HFFc6 (cell line): ENCODE measurements at places on chromosomes 7 and 10. TPM values are rescaled to one million over a fixed set of nuclear protein-coding genes. Genes with fewer than 3 reads are reported as not detected.

- no peak for DNase-seq
Measured at GRCh38 chr7:117960351-117960750, 87.1 kb upstream of the CTTNBP2 start.

DNA sequence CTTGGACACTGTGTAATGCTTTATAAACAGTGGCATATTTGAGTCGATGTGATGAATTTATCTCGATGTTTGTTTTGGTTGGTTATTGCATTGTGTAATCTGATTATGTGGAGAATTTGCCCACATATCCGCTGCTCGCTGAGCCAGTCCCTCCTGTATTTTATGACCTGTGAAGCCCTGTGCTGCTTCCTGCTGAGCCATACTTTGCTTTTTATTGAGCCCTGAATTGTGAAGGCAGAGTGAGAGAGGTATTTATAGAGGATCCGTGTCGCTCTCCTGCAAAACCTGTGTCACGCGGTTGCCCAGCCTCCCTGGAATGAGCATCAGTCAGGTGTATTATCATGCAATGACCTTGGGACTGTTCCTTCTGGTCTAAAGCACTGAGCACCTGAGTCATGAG is 253.7 kb downstream of the ARHGAP21 start:
- DNase-seq = no peak

DNA sequence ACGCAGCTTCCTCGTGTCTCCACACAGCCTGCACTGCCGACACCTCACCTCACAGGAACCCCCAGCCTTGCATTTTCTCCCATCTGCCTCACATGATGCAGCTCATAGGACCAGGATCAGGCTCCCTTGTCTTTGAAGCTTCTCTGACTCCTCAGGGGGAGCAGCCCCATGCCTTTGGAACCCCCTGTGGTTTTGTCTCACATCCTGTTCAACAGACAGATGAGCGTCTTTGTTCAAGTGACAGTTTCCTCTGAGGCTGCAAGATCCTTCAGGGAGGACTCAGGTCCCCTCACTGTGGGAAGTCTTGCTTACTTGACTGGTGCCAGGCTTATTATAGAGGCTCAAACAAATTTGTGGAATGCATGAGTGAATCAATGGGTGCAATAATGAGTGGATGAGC is 667.1 kb downstream of the INHBA start:
- DNase-seq = no peak

The DEPP1 gene
- total RNA-seq = 0.48 to 0.75 TPM (median 0.71 TPM) in 3 replicates

The MYO1G gene
- 0.09 TPM in 1 of 3 replicates, not detected in the others for total RNA-seq

The AGBL3 gene
- total RNA-seq = 0.36 to 0.77 TPM (median 0.68 TPM) in 3 replicates

GRCh38 chr10:48856855-48857254 is 82.8 kb downstream of the LRRC18 start:
- DNase-seq = no peak

The POU6F2 gene
- total RNA-seq = not detected in 3 replicates

The CARD11 gene
- total RNA-seq = not detected in 2 replicates

DNA sequence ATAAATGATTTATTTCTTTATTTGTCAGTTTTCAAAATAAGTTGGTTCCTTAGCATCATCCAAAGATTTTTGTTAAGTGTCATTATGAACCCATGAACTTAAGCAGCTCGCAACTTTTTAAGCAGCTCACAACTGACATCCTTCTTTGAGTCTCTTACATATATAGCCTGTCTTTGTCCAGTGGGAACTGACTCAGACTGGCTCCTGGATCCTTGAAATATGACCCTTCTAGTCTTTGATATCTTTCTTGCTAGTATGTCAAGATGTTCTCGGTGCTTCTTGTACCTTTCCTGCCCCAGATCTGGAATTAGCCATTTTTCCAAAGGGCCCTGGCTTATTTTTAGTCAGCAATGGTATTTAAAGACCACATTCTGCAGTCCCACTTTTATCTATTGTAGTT is 53.9 kb upstream of the ARID5B start:
- DNase-seq = no peak

DNA sequence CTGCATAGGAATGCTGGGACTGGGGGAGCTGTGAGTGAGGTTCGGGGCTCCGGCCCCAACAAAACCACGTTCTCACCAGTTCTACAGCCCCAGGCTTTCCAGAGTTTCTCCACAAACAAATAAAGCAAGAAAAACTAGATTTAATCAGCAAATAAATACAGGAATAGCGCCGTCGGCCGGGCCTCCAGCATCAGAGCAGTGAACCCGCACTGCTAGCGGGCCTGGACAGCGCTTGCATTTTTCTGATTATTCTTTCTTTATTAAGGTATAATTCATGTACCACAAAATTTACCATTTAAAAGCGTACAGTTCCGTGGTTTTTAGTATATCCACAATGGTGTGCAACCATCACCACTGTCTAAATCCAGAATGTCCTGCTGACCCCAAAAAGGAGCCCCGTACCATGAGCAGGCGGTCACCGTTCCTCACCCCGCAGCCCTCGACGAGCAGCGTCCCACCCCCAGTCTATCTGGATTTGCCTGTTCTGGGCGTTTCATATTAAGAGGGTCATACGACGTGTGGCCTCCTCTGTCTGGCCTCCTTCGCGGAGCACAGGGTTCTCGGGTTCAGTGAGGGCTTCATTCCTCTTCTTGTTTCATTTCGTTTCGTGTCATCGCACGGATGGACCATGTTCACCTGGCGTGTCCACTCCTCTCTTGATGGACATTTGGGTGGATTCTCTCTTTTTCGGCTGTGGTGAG is 35.5 kb upstream of the FOXL3 start:
- no peak for DNase-seq

DNA sequence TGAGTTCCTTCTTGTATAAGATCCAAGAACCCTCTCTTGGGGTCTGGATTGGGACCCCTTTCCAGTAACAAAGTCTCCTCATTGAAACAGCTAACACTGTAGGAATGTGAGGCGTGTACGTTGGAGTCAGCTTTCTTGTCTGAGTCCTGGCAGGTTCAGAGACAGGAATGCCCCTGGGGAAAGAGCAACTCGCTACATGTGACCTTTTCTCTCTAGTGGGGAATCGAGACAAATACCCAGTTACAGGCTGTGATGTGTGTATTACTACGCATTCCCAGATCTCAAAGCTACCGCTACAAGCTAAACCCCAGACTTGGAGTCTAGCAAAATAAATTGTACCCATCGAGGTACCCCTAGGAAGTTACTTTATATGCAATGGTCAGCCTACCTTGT is 85.6 kb upstream of the FRMD4A start:
- no peak for DNase-seq

The ECD gene
- total RNA-seq = 26.9 to 39.0 TPM (median 34.0 TPM) in 3 replicates

GRCh38 chr7:155190688-155191087 is 107.0 kb upstream of the INSIG1 start:
- peak; percentile 6 for DNase-seq

GRCh38 chr7:31095286-31096197 is 43.4 kb downstream of the ADCYAP1R1 start:
- DNase-seq = no peak
